GOT3 (cell line): ENCODE measurements at places on chromosomes 6 and 20.
A peak's percentile ranks its signal among the peaks of the same experiment; 100 is the strongest.

DNA sequence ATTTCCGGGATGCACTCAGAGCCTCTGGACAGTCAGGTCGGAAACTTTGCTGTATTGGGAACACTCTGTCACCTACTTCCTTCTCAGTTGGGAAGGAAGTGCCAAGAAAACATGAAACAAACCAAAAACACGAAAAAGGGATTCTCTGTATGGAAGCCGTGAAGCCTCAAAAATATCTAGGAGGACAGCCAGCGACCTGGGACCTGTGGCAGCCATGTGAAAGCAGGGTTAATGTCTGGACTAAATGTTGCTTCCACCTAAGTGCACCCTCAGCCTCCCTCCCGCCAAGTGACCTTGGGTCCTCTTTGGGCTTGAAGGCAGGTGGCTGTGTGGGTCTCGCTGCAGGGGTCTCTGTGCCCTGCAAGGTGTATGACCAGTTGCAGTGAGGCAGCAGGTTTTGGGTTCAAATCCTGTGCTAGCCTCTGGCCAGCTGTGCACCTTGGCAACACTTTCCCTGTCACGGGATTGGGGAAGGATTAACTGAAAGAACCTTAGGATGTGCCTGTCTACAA lies 851 bp downstream of the MAVS start:
- DNase-seq = no peak

DNA sequence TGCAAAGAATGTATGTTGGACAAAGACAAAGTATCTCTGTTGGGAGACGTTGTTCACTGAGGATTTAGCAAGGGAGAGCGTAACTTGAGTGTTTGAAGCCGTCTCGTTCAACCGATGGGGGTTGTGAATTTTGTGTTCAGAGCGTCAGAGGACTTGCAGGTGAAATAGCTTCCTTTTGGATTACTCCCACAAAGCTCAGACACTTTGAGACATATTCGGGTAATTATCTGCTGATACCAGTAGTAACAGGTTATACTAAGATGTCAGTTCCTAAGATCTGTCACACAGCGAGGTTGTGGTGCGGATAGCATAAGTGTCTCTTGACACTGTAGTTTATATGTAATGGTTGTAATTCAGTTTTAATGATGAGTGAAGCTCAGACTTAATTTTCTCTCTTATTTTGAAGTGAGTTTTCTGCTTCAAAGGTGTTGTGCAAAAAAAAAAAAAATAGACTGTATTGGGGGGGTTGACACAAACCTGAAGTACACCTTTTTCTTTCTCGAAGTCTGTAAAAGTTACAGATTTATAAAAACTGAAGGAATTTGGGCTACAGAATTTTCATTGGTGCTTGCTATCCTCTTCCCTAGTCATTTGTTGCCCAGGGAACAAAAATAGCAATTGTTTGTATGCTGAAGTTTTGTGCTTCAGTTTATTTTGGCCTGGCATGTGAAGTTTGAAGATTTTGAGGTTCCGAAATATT lies 1.7 kb downstream of the ASXL1 start:
- DNase-seq = no peak

- peak; percentile 45 for DNase-seq
These were observed 132.2 kb downstream of the SNX5 start for GRCh38 chr20:17836303-17836861.

DNA sequence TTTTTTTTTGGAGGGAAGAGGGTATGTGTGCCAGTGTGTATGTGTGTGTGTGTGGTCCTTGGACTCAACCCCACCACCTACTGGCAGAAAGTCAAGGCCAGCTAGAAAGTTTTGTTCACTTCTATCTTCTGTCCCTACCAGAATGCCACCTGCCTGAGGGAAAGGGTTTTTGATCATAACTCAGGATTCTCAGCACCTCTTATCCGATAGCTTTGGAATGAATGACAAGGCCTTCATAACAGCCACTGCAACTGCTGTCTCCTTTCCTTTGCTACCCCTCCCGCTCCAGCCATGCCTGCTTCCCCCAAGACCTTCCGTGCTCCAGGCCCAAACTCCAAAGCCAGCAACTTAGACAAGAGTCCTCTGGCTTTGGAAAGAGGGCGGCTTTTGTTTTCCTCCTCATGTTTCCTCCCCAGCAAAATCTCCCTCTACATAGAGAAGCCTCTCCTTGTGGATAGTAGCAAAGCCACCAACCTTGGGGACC lies 18.7 kb downstream of the BTN3A1 start:
- DNase-seq = no peak

DNA sequence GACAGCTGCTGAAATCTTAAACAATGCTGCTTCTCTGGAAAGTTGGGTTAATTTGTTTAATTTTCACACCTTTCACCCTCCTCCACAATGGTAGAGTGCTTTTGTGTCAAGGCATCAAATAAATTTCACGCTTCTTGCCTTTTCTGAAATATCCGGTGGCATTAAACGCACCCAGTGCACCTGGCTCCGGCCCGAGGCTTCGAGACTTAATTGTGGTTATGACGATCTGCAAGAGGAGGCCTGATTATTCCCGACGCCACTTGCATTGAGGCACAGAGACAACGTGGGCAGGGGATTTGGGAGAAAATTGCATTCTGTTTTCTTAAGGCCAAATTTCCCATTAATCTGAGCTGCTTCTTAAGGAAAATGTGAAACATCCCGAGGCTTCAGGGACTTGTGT lies 152.2 kb downstream of the CDH4 start:
- DNase-seq = no peak

- DNase-seq = no peak
These were observed 328.5 kb downstream of the CDH26 start for GRCh38 chr20:60286764-60287163.

DNA sequence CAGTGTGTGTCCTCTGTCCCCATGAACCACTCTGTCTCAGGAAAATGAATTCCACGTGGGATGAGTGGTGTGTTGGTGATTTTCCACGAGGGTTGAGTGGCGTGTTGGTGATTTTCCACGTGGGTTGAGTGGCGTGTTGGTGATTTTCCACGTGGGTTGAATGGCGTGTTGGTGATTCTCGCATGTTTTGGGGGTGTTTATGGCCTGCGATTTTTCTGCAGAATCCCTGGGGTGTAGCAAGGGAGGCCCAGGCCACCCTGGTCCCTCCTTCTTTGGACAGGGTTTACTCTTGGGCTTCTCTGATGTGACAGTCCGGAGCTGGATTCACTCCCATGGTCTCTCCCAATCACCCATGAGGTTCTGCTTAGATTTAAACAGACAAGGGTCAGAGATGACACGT lies 90.6 kb upstream of the FRMD1 start:
- DNase-seq = no peak

DNA sequence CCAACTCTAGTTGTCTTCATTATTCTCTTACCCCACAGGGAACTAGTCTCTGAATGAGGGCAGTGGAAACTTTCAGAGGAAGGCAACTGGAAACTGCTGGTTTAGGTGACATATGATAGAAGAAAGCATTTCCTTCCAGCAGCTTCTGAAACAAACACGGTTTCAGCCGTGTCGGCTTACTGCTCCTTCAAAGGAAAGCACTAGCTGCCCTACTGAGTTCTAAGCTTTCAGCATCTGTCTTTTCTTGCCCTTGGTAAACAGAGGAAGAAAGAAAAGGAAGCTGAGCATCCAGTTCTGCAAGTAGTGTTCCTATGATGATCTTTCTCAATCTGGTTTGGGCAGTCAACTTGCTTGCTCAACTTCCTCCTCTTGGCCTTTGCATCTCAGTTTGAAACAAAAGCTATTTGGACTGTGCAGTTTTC lies 117.5 kb upstream of the CEP85L start:
- DNase-seq = no peak

DNA sequence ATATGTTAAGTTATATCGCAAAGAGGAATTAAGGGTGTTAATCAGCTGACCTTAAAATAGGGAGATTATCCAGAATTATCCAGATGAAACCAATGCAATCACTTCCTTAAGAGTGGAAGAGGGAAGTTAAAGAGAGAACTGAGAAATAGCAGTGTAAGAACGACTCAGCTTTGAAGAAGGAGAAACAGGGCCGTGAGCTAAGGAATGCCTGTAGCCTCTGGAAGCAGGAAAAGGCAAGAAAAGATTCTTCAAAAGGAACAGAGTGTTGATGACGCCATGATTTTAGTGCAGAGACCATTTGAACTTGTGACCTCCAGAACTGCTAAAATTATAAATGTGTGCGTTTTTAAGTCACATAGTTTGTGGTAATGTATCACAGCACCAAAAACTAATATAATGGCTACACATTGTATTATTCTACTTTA lies 32.7 kb downstream of the ILRUN start:
- DNase-seq = no peak

DNA sequence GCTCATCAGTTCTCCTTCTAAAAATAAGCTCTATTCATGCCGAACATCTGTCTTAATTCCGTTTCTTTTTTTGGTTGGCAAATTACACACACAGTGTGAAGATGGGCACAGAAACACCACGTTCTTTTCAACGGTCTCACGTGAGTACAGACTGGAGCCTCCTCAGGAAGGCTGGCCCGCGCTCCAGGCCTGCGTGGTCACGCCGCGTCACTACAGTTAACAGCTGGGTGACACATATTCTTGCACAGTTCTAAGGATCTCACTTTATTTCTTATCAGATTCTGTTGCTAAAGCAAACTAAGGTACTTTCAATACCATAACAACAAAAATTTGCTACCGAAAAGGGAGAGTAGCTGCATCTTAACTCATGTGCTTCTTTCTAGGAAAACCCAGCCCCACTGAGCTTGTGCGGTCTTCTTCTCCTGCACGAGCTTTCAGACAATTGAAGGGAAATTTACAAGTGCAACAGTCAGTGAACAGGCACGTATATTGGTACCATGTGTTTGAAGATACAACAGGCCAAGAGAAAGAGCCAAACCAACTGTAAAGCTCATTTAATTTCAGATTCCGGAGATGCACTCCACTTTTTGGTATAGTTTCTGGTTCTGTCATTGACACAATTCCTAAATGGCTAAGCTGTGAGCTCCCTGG lies 55.6 kb upstream of the MPC1 start:
- DNase-seq = no peak

DNA sequence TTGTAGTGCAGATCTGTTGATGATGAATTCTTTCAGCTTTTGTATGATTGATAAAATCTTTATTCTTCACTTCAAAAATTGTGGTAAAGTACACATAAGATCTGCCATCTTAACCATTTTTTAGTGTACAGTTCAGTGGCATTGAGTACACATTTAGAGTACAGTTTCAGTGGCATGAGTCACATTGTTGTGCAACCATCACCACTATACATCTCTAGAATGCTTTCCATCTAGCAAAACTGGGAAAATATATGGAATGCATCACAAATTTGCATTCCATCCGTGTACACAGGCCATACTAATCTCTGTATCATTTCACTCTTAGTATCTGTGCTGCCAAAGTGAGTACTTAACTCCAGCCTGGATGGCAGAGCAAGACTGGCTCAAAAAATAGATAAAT lies 28.7 kb downstream of the SIRPD start:
- no peak for DNase-seq

- no peak for DNase-seq
These were observed 22.2 kb downstream of the BMP7 start for GRCh38 chr20:57244221-57244585.

DNA sequence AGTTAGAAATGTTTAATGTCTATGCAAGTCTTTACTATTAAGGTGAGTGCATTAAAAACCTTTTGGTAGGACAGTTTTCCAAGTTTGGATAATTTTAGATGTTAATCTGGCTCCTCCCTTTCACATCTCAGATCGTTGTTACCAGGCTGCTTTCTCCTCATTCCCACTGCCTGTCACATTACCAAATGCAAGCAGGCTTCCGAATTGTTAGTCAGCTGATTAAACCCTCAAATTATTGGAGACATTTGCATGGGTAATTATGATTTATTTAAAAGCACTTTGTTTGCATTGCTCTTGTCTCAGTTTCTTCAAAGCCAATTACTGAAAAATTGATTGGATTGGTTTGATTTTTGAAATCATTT lies 816.5 kb downstream of the KIF16B start:
- DNase-seq = no peak

DNA sequence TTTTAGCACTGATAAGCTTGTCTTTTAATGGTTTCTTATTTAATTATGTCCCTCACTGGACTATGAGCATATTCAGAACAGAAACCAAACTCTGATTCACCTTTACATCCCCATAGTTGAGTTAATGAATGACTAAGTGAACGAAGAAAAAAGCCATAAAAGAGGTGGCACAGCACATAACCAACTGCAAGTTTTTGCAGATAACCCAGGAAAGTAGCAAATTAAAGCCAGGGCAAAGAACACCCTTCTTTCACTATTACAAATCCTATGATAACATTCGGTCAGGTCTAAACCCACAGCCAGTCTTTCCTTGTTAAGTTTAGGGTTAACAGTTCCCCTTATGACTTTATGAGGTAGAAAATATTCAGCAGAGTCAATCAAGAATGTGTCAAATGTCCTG lies 102.7 kb downstream of the RIN2 start:
- DNase-seq = no peak

DNA sequence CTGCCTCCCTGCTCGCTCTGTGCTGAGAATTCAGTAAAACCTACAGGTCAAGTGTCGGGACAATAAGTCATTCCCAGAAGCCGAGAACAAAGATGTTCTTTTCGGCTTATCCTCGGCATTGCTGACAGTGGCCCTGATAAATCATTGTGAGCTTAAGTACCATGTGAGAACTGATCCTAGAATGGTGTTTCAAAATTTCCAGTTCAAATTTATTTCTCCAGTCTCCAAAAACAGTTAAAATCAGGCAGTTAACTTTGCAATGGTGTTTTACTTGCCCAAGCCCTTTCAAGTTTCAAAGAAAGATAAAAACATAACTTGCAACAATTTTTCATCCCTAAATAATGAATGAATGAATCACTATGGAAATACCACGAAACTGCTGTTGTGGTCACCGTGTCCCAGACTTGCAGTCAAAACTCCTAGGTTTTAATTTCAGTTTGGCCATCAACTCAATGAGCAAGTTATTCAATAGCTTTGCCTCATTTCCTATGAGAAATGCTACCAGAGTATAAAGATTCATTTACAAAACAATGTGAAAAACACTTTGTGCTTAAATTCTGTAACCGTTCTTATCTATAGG lies 4.3 kb downstream of the ATP5F1E start:
- DNase-seq = no peak

- DNase-seq = no peak
These were observed 16.8 kb downstream of the MRS2 start for GRCh38 chr6:24419526-24419925.

- no peak for DNase-seq
These were observed 66.6 kb upstream of the ADGRF4 start for GRCh38 chr6:47631797-47632196.

- DNase-seq = no peak
These were observed 17.7 kb downstream of the OR2A4 start for GRCh38 chr6:131683479-131683878.

DNA sequence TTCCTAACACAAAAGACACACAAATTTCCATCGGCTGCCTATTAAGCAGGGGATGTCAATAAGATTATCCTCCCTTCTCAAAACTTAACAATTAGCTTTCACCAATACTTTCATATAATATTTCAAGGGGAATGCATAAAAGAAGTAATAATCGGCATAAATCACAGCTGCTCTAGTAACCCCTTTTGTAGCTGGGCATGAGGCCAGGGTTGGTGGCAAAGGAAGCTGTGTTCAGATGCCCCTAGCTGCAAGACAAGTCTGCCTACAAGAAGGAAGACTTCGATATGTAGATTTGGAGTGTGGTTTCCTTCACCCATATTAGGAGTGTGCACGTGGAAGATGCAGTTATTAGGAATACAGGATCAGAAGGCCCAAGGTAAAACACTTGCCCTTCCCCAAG lies 156.9 kb upstream of the SSTR4 start:
- DNase-seq = no peak
